ENCODE measurements at places on chromosomes 2 and 18. TPM values are rescaled to one million over a fixed set of nuclear protein-coding genes. Genes with fewer than 3 reads are reported as not detected.

Gene SH3YL1
- 17.4 TPM for total RNA-seq

Gene SNORC
- total RNA-seq = 1.2 TPM

Gene FKBP7
- total RNA-seq = 4.9 TPM

Gene MERTK
- 0.63 TPM for total RNA-seq

Gene TWIST2
- not detected for total RNA-seq

Gene FZD7
- 1.3 TPM for total RNA-seq

Gene MC5R
- not detected for total RNA-seq

Gene C1GALT1C1L
- total RNA-seq = not detected

Gene DPP4
- total RNA-seq = 65.4 TPM

Gene UPP2
- not detected for total RNA-seq

Gene ITPRID2
- 50.9 TPM for total RNA-seq

Gene CDKL4
- not detected for total RNA-seq

Gene EIF2B4
- total RNA-seq = 52.0 TPM

Gene CD28
- total RNA-seq = 130 TPM

Gene MIB1
- total RNA-seq = 36.7 TPM

Gene C1QL2
- not detected for total RNA-seq
